ENCODE measurements at places on chromosomes 11 and 22.

DNA sequence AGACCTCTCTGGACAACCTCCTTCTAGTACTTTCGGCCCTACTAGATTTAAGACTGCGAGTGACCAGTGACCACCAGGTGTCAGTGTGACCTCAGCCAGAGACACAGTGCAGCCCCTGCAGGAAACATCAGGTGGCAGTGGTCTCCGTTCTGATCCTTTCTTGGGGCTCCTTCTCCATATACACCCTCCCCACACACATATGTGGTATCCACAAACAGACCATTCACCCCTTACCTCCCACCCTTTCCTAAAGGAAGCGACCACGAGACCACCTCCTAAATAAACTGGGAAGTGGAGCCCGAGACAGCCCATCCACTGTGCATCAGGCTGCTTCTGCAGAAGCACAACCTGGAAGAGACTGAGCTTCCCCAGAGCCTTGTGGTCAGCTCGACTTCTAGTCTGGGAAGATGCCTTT is 38.5 kb upstream of the CYP2D6 start:
- DNase-seq, result peak; percentile 89

DNA sequence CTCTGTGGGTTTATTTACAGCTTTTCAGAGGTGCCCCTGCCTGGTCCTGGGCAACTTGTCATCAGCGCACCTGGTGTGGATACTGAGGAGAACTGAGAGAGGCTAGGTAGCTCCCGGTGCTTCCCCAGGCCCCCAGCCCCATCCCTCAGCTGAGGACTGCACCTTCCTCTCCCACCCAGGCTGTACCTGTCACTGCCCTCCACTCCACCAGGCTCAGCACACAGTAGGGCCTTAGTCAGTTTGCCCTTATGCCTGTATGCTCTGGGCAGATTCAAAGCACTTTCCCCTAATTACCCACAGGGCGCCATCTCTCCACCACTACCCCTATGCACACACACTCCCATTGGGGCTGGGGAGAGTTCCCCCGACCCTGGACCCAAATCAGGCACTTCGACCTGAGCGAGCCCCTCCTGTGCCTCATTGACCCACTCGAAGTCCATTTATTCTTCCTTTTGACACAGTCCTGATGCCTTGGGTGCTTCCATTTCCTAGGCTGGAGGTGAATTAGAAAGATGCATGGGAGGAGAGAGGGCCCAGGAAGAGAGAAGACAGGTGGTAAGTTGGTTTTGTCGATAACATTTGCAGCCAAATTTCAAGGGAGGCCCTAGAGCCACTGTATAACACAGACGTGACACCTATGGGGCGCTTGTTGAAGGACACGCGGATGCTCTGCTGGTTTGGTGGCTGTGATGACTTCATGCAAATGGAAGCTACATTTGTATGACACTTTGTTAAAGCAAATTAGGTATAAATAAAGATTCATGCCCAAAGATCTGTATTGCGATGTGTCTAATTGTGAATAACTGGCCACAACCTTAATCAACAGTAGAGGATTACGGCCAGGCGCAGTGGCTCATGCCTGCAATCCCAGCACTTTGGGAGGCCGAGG is 13.8 kb upstream of the PICK1 start:
- DNase-seq, result no peak

DNA sequence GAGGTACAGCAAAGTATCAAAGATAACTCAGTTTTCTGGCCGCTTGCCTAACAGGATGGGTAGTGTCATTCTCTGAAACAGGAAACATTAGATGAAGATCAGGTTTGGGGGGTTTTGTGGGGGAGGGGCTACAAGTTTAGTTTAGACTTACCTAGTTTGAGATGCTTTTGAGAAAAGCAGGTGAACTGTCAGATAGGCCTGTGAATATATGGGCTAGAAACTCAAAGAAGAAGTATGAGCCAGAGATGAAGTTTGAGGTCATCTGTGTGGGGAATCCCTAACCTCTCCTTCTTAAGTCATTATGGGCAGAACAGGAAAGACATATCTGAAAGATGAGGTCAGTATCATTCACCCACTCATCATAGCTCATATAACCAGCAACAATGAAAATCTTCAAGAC is 11.9 kb downstream of the HOATZ start:
- no peak for DNase-seq

GRCh38 chr11:4025248-4025966 is 69.2 kb upstream of the RRM1 start:
- DNase-seq, result peak; percentile 89

GRCh38 chr11:86624366-86624765 is 48.0 kb downstream of the ME3 start:
- DNase-seq, result no peak

GRCh38 chr11:31414338-31414737 is 44.7 kb downstream of the DNAJC24 start:
- DNase-seq, result no peak

DNA sequence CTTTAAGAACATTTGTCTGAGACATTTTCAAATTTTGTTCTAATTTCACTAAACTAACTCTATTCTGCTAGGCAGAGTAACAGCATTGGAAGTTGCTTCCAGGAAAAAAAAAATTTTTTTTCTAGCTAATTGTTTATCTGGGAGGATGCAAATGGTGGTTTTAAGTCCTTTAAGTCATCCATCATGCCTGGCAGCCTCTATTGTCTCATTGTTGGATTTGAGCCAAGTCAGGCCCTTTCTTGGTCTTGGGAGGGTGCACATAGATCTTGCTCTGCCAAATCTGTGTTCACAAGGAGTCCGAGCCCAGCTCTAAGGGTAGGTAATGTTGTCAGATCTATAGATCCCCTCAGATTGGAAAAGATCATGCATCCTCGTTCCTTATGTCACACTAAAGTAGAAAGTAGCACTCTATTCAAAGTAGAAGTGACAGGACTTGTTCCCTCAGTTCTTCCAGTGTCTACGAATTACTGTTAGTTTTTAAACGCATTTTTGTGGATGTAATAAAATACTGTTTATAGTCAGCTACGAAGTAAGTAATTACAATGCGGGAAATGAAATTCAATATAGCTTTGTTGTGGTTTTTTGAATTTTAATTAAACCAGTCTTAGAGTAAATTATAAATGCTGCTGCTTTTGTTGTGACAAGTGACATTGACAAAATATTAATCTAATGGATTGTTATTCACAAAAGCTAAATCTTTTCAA is 166.0 kb upstream of the RASSF10 start:
- no peak for DNase-seq

GRCh38 chr11:124538019-124538418 is 5.4 kb downstream of the OR8B12 start:
- peak; percentile 9 for DNase-seq

- DNase-seq, result no peak
Observed at GRCh38 chr11:99781074-99781473, 760.3 kb downstream of the CNTN5 start.

- DNase-seq, result no peak
Observed at GRCh38 chr11:118129471-118130172, 23.0 kb downstream of the SCN4B start.

- DNase-seq, result peak; percentile 61
Observed at GRCh38 chr11:64356498-64357411, 2.2 kb upstream of the RPS6KA4 start.

GRCh38 chr11:115348416-115348815 is 155.8 kb downstream of the CADM1 start:
- no peak for DNase-seq

DNA sequence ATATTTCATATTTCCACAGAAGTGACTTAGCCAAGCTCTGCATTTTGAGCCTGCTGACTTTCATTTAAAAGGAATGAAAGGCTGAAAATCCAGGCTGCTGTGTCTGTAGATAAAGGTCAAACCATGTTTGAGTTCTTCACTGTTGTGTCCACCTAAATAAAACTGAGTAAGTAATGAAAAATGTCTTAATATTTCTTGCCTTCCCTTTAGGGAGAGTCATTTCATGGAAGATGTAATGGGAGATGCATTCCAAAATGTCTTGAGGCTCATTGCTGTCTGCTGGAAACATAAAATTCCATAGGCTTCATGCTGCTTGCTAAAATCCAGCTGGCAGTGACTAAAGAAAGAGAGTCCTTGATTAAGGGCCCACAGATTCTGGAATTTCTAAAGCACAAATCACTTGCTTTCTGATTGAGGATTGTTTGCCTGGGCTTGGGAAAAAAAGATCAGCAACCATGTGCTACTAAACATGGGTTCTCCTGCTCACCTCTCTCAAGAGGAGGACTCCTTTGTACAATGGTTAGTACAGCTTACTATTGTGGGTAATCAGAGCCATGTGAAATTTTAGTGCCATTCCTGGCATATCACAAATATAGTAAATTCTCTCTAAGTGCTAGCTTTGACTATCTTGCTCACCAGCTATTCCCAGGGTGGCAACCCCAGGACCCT is 56.9 kb downstream of the PANX1 start:
- peak; percentile 72 for DNase-seq

GRCh38 chr11:93652161-93652597 is 9.3 kb upstream of the CEP295 start:
- no peak for DNase-seq

GRCh38 chr11:34052608-34053160 is 1.2 kb downstream of the CAPRIN1 start:
- DNase-seq, result no peak

DNA sequence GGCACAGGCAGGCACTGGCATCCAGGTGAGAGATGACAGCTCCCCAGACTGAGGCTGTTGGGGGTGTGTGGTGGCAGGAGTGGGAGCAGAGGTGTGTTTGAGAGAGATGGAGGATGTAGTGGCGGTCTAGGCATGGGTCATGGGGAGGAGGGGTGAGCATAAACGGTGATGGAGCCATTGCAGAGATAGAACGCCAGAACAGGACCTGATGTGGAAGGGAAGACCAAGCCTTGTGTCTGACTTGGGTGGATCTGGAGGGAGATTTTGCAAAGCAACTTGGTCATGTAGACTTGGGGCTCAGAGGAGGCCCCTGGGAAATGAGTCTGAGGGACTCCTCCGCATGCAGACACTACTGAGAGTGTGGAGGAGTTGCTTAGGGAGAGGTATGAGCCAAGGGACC is 50.0 kb upstream of the CLDN5 start:
- DNase-seq, result no peak

- no peak for DNase-seq
Observed at GRCh38 chr11:107446822-107447431, 10.7 kb downstream of the CWF19L2 start.

DNA sequence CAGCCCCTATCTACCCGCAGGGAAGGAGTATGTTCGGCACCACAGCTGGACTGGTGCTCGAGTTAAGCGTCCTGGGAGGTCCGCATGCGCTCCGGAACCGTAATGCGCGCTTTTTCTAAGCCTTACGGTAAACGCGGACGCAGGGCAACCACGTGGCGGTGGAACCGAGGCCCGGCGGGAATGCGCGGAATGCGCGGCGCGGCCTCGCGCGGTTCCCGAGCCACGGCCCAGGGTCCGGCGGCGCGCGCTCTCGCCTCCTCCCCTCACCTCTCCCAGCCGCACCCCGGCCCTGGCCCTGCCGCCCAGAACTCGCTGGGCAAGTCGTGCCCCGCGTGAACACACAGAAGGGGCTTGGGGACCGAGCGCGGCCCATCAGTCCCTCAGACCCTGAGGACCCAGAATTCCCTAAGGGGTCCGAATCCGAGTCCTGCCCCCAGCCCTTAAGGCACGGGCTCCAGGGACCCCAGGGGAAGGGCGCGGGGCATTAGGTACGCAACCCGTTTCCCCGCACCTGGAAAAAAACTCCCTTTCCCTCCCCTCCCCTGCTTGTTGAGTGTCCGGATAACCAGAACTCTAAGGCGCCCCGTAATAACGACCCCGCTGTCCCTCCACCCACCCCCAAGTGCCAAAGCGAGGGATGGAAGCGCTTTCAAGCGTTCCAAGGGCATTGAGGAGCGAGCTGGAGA is 4.3 kb upstream of the CCND1 start:
- peak; percentile 89 for DNase-seq

GRCh38 chr11:26556582-26556981 is 15.5 kb downstream of the MUC15 start:
- no peak for DNase-seq

DNA sequence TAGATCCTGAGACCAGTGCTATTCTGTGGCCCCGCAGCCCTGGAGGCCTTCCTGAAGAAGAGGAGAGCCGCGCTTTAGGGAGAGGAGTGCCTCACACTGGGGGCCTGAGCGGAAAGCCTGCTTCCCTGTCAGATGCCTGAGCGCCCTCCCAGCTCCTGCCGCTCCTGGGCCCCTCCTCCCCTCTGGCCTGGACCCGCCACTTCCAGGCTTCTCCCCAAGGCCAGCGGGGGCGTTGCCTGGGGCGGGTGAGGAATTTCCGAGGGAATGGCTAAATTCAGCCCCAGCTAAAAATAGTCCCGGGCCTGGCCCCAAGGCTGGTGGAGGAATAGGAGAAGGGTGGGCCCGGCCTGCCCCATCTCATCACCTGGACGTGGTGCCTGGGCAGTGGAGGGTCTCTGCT is 15.4 kb downstream of the ARHGEF17 start:
- DNase-seq, result peak; percentile 96

DNA sequence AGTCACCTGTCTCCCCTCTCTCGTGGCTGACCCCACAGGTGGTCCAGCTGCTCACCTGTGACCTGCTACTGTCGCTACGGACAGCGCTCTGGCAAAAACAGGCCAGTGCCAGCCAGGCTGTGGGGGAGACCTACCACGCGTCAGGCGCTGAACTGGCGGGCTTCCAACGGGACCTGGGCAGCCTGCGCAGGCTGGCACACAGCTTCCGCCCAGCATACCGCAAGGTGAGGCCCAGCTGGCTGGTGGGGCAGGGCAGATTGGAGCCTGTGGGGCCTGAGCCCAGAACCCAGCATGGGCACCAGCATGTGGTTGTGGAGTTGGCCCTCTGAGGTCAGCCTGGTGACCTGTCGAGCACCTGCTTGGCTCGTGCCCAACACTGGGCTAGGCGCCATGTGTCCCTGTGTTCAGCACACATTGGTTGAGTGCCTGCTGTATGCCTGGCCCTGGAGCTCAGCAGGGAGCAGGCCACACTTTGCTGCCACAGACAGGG is 11.9 kb downstream of the SHISA8 start:
- no peak for DNase-seq

DNA sequence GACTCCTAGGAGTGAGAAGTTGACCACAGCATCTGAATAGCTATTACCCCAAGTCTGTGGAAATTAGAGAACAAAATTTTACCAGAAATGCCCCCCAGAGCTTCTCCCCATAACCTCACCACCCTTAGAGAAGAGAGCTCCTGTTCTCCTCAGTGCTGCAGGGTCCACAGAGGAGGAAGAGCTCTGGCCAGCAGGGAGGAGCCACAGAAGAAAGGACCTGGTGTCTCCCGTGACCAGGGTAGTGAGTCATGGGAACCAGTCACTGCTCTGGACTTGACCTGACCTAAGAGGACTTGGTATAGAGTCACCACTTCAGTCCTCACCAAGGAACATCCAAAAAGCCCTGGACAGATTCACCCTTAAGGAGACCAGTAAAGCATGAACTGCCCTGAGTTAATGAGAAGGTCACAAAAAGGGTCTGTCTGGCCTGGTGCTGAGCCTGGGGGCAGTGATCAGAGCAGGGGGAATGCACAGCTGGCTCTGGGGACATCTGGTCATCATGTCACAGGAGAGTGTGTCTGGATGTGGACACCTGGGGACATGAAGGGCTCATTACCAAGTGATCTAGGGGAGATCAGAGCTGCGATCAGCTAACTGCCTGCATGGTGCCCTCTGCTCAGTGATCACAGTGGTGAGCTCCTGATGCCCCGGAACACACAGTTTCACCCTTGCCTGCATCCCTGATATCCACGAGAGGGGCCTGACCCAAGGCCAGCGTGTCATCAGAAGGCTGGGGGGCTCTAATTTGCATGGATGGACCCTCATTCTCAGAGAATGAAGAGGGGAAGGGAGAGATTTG is 103.3 kb upstream of the TOP3B start:
- no peak for DNase-seq
